ENCODE measurements at places on chromosomes 12 and 14. TPM values are rescaled to one million over a fixed set of nuclear protein-coding genes. Genes with fewer than 3 reads are reported as not detected.

DNA sequence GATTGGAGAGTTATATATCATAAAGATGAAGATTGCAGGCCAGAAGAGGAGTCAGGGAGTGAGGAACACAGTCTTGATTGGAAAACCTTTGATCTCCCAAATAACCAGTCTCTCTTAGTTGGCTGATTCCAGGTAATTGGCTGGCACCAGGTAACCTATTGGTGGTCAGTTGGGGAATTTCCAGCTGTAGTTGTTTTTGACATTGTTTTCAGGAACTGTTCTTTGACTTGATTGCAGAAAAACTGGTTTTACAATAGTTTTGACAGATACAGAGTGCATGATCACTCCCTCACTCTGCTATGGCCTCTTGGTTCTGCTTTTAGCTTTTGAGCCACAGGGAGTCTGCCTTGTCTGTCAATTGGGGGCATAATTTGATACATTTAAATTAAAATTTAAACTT, 71.6 kb downstream of the ZNF641 start:
- H3K4me1 ChIP-seq = no peaks in the 10 kb centered on the region
- no peak for DNase-seq
- no peak overlapping the region for H3K27ac ChIP-seq
- no peaks in the 10 kb centered on the region for H3K36me3 ChIP-seq
- no peak overlapping the region for H3K4me3 ChIP-seq

ACSM4 gene
- not detected for total RNA-seq

- H3K27ac ChIP-seq = no peak overlapping the region
- peaks cover 9% of the 10 kb centered on the region for H3K27me3 ChIP-seq
- no peaks in the 10 kb centered on the region for H3K4me1 ChIP-seq
- no peaks in the 10 kb centered on the region for H3K36me3 ChIP-seq
- DNase-seq = no peak
These were observed 65.7 kb downstream of the MVK start for GRCh38 chr12:109639151-109639872.

IAPP gene
- total RNA-seq = not detected

- DNase-seq = no peak
- peaks cover 2% of the 10 kb centered on the region for H3K27me3 ChIP-seq
- no peaks in the 10 kb centered on the region for H3K4me1 ChIP-seq
These were observed 113.0 kb downstream of the SEC23A start for GRCh38 chr14:38989922-38990546.

RASSF8 gene
- 74.3 TPM for total RNA-seq

LRP6 gene
- 48.5 TPM for total RNA-seq

GRCh38 chr12:11727133-11727664, 77.7 kb downstream of the ETV6 start:
- H3K27ac ChIP-seq = no peak overlapping the region
- peaks cover 64% of the 10 kb centered on the region for H3K4me1 ChIP-seq
- no peak for DNase-seq
- no peaks in the 10 kb centered on the region for H3K27me3 ChIP-seq
- no peaks in the 10 kb centered on the region for H3K36me3 ChIP-seq

DNA sequence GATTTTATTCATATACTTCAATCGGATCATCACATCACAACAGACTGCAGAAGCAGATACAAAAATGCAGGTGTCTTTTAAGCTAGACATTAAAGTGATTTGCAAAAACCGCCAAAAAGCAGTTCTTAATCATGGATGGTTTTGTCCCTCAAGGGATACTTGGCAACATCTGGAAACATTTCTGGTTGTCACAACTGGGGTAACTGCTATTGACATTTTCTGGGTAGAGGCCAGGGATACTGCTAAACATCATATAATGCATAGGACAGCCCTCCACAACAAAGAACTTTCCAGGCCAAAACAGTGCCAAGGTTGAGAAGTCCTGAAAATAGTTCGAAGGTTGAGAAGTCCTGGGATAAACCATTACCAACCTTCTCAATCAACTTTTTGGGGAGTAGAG, 101.8 kb upstream of the BBS10 start:
- peaks cover 16% of the 10 kb centered on the region for H3K36me3 ChIP-seq
- DNase-seq = no peak
- peak overlapping the region; percentile 71 for H3K27ac ChIP-seq
- H3K4me3 ChIP-seq = no peak overlapping the region
- no peaks in the 10 kb centered on the region for H3K27me3 ChIP-seq

CLEC6A gene
- not detected for total RNA-seq

DNA sequence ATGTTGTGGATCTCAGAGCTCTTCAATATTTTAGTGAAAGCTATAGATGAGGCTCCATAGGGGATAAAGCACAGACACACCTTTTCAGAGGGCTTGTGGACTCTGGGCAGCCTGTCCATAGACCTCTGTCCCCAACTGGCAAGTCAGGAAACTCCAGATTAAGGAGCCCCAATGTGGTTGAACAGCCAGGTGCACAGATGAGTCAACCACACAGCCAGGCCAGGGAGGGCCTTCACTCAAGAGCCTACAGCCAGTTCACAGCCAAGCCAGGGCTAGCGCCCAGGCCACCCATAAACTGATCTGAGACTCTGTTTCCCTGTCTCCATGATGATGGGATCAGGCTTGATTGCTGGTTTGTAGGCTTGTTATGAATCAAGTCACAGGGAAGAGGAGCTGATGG, 1.0 kb upstream of the BDKRB2 start:
- no peaks in the 10 kb centered on the region for H3K36me3 ChIP-seq
- peaks cover 17% of the 10 kb centered on the region for H3K4me1 ChIP-seq
- H3K27me3 ChIP-seq = peaks cover 16% of the 10 kb centered on the region

DNA sequence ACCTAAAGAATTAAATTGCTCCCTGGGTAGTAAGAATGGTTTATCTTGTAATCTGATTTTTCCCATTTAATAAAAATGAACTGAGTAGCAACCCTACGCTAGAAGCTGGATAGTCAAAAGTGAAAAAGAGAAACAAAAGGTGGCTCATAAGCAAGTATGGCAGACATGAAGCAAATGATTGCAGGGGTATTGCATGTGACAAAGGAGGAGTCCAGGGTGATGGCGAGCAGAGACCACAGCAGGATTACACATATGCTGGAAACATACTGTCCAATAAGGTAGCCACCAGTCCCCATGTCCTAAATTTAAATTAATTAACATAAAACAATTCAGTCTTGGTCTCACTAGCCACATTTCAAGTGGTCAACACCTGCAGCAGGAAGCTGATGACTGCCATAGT, 283.8 kb downstream of the MED13L start:
- H3K36me3 ChIP-seq = peaks cover 39% of the 10 kb centered on the region
- H3K4me1 ChIP-seq = peaks cover 18% of the 10 kb centered on the region
- H3K4me3 ChIP-seq = no peak overlapping the region
- no peaks in the 10 kb centered on the region for H3K27me3 ChIP-seq

GRCh38 chr14:87044807-87045206, 948.2 kb downstream of the GALC start:
- no peak overlapping the region for H3K4me3 ChIP-seq
- peaks cover 20% of the 10 kb centered on the region for H3K27me3 ChIP-seq
- H3K36me3 ChIP-seq = no peaks in the 10 kb centered on the region
- no peak overlapping the region for H3K27ac ChIP-seq
- DNase-seq = no peak
- peaks cover 2% of the 10 kb centered on the region for H3K4me1 ChIP-seq

DNA sequence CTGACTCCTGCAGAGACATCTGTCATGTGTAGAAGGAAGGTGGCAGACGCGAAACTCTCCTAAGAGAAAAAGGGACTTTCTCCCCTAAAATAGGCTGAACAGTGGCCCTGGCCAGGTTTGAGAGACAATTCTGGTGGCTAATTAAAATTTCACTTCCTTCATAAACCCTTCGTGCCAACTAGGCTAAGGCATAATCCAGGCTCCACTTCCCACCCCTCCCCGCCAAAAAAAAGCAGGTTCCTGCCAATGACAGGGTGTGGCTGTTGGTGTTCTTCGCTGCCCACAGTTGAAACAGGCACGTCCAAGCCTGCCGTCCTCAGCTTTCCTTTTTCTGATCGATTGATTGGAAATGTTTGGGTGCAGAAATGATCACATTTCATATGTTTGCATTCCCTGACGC, 144.6 kb downstream of the GCH1 start:
- DNase-seq = no peak
- H3K27me3 ChIP-seq = no peaks in the 10 kb centered on the region
- H3K36me3 ChIP-seq = peaks cover 23% of the 10 kb centered on the region
- peaks cover 12% of the 10 kb centered on the region for H3K4me1 ChIP-seq
- no peak overlapping the region for H3K27ac ChIP-seq

DNA sequence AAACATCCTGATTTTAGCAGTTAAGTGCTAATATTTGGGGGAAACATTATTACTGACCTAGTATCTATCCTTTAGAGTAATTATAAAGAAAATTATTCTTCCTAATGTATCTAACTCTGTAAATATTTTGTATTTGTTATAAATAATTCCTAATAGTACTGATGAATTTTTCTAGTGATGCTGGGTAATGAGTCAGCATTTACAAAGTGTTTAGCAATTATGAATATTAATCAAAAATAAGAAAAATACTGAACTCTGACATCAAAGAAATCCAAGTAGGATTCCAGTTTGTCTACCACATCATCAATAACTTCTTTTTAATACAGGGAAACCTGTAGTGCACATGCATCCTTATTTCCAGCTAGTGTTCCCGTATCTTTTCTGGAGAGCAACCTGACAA, 9.0 kb downstream of the NAP1L1 start:
- H3K4me1 ChIP-seq = peaks cover 42% of the 10 kb centered on the region
- no peak overlapping the region for H3K4me3 ChIP-seq
- peaks cover 39% of the 10 kb centered on the region for H3K36me3 ChIP-seq
- no peaks in the 10 kb centered on the region for H3K27me3 ChIP-seq
- no peak overlapping the region for H3K27ac ChIP-seq

GRCh38 chr14:35155962-35156361, 33.6 kb downstream of the PRORP start:
- H3K36me3 ChIP-seq = peaks cover 14% of the 10 kb centered on the region
- peak overlapping the region; percentile 77 for H3K27ac ChIP-seq
- DNase-seq = no peak
- no peaks in the 10 kb centered on the region for H3K27me3 ChIP-seq

DNA sequence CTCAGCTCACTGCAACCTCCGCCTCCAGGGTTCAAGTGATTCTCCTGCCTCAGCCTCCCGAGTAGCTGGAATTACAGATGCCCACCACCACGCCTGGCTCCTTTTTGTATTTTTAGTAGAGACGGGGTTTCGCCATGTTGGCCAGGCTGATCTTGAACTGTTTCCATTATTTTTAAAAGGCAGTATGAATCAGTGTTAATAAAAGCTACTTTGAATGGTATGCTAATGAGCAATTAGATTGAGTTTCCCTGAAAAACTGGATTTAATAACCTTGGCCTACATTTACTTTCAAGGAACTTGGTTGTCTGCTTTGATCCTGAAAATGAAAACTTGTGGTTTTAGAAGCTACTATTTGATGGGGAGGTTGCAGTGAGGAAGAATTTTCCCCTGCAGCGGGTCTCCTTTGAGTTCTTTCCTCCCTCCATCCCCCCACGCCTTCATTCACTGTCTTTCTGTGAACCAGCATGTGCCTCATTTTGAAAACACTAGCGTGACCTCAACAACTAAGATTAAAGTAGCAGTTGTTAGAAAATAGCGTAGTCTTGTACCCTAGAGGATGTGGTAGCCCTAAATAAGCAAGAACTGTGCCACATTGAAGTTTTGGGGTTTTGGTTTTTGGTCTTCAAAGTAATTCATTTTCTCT, 17.8 kb upstream of the RPS6KA5 start:
- H3K4me1 ChIP-seq = no peaks in the 10 kb centered on the region
- H3K27me3 ChIP-seq = no peaks in the 10 kb centered on the region
- no peaks in the 10 kb centered on the region for H3K36me3 ChIP-seq
- no peak overlapping the region for H3K4me3 ChIP-seq
- H3K27ac ChIP-seq = no peak overlapping the region
- DNase-seq = no peak

PPP2R5E gene
- 43.7 TPM for total RNA-seq

- H3K36me3 ChIP-seq = no peaks in the 10 kb centered on the region
- no peaks in the 10 kb centered on the region for H3K27me3 ChIP-seq
- H3K4me3 ChIP-seq = no peak overlapping the region
- H3K27ac ChIP-seq = peak overlapping the region; percentile 92
- no peak for DNase-seq
These were observed 9.7 kb upstream of the FOS start for GRCh38 chr14:75268633-75269550.

DNA sequence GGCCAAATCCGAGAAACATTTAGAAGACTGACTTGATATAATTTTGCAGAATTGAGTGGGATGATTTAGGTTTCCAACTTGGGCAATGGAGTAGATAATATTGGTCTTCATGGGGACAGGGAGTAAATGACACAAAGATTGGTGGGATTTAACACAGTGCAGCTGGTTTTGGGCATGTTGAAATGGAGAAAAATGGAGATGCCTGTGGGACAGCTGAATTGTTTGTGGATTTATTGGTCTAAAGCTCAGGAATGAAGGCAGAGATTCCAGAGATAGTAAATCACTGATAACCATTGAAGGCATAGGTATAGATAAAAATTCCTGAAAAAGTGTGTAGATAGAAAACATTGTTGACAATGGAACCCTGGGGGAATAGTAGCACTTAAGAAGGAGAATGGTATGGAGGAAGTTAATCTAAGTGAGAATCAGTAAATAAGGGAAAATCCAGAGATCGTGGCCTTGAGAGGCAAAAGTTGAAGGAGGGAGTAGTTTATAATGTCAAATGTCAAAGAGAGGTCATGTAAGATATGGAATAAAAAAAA, 120.9 kb upstream of the ATP2B1 start:
- peaks cover 7% of the 10 kb centered on the region for H3K4me1 ChIP-seq
- no peaks in the 10 kb centered on the region for H3K27me3 ChIP-seq
- no peak overlapping the region for H3K27ac ChIP-seq
- H3K4me3 ChIP-seq = no peak overlapping the region
- H3K36me3 ChIP-seq = no peaks in the 10 kb centered on the region

GRCh38 chr14:94113908-94114588, 3.5 kb downstream of the IFI27 start:
- peaks cover 11% of the 10 kb centered on the region for H3K27me3 ChIP-seq
- H3K4me3 ChIP-seq = no peak overlapping the region
- DNase-seq = no peak
- no peaks in the 10 kb centered on the region for H3K36me3 ChIP-seq
- no peak overlapping the region for H3K27ac ChIP-seq

- no peaks in the 10 kb centered on the region for H3K36me3 ChIP-seq
- peaks cover 29% of the 10 kb centered on the region for H3K4me1 ChIP-seq
- H3K4me3 ChIP-seq = no peak overlapping the region
- DNase-seq = no peak
- no peaks in the 10 kb centered on the region for H3K27me3 ChIP-seq
- H3K27ac ChIP-seq = no peak overlapping the region
These were observed 360.4 kb downstream of the ATP23 start for GRCh38 chr12:58301730-58302122.

DNA sequence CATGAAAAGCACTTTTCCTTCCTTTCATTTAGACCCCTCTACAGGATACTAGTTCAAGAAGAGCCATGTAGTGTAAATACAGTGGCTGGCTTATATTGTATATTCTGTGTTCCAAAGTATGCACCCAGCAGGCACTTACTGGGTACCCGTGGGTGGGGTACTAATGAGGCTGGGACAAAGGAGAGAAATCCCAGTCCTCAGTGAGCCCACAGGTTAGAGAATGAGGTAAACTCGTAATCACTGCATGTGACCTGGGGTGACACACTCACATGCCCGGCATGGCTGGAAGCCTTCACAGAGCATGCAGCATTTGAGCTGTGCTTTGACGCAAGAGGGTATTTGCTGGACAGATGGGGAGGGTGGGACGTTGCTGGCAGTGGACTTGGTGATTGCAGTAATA, 17.1 kb downstream of the SLC24A4 start:
- no peak for DNase-seq
- peaks cover 32% of the 10 kb centered on the region for H3K27me3 ChIP-seq
- no peaks in the 10 kb centered on the region for H3K36me3 ChIP-seq

POTEM gene
- total RNA-seq = not detected

Measured in osteocyte (in vitro differentiated cells).